Stimulated activated CD8-positive, alpha-beta memory T cell treated with anti-CD3 and anti-CD28 coated beads, Interleukin-12 subunit alpha, Interleukin-12 subunit beta, amount 100 ng/mL, for 1 hour (primary cell): ENCODE measurements at places on chromosomes 16 and 17.

- DNase-seq = no peak
Measured at GRCh38 chr17:67050471-67051154, 6.3 kb downstream of the CACNG1 start.

GRCh38 chr17:51724043-51724580 lies 434.4 kb downstream of the CA10 start:
- no peak for DNase-seq

GRCh38 chr16:79542237-79542774 lies 58.2 kb downstream of the MAF start:
- no peak for DNase-seq

DNA sequence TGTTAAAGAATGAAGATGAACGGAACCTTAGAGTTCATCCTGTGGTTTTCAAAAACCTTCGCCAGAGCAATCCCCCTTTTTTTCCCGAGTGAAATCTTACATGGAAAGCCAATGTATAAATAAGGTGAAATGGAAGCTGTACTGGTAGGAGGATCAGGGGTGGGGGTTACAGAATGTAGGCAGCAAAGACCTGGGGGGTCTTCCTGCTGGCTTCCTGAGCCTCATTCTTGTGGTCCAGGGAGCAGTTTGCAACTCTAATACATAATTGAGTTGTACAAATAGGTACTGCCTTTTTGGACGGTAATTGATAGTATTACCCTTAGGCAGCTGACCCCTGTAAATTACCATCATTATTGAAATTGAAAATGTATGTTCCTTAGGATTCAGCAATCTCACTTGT lies 34.1 kb downstream of the KSR1 start:
- DNase-seq = no peak

DNA sequence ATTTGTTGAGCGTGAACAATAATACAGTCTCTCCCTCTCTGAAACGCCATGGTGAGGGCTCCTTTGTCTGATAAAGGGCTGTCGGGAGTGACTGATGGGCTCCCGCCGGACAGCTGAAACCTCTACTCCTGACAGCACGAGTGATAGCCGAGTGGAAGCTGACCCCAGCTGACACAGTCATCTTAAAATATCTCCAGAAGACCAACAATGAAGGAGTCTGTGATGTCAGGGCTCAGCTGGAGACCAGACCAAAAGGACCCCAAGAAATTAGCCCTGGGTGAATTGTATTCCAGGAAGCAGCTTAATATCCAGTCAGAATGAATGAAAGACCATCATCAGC lies 22.4 kb downstream of the CCDC182 start:
- no peak for DNase-seq

DNA sequence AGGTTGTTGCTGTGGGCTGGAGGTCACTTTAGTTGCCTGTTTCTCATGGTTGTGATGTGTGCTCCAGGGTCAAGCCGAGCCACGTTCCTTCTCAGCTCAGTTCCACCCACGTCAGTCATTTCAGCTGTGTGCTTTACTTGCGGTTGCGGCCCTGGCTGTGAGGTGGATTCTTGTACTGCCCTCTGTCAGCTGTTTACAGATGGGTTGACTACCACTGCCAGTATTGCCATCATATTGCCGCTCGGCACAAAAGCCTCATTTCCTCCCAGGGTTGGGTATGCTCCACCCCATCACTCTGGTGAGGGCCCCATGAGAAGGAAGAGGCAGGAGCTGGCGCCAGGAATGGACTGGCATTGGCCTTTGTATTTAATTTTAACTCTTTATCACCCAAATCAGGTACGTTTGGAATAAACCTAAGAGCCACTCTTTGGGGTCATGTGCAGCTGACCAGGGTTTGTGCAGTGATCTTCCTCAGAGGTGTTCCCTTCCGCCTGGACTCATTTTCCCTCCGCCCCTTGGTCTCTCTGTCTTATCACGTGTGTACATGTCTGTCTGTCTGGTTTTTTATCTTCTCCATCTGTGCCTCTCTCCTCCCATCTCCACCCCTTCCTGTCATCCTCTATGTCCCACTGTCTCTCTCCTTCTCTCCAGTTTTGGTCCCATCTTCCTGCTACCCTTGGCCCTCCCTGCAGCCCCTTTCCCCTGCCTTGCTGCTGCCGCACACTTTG lies 25.0 kb downstream of the METTL22 start:
- no peak for DNase-seq

- no peak for DNase-seq
Measured at GRCh38 chr17:58504826-58505351, 9.5 kb downstream of the MTMR4 start.
